ENCODE measurements at places on chromosomes 3 and 15.

DNA sequence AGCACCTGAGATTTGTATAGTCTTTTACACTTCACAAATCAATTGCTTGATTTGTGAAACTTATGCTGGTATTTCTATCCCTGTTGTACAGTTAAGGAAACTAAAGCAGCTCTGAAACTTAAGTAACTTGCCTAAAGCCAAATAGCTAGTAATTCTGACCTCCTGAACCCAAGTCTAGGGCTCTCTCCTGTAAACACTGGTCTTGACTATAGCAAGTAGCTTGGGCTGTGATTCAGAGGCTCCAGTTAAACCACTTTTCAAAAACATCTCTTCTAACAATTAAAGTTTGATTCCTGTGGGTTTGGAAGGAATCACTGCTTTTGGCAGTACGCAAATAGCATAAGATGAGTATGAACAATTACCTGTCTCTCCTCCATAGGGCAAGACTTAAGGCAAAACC lies 18.5 kb upstream of the CMTM8 start:
- no peak for DNase-seq

DNA sequence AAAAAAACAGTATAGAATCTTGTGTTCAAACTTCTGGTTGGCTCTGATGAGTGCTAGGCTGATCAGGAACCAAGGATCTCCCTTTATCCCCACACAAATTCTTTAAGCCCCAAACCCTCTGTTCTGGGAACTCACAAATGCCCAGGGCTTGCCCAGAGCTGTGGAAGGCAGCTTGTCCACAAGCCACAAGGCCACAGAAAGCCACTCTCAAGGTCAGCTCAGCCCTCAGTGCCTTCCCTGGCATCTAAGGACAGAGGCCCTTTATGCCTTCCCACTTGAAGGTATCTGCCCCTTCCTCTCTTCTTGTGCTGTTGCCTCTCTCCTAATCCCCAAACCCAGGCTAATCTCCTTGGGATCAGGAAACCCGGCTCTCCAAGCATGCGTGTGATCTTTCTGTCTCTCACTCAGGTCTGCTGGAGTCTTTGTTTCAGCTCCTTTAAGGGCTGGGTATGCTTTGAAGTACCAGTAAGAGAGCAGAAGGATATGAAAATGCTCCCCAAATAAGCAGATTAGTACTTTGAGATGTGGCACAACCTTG lies 145.0 kb upstream of the TRIM42 start:
- DNase-seq, result no peak

DNA sequence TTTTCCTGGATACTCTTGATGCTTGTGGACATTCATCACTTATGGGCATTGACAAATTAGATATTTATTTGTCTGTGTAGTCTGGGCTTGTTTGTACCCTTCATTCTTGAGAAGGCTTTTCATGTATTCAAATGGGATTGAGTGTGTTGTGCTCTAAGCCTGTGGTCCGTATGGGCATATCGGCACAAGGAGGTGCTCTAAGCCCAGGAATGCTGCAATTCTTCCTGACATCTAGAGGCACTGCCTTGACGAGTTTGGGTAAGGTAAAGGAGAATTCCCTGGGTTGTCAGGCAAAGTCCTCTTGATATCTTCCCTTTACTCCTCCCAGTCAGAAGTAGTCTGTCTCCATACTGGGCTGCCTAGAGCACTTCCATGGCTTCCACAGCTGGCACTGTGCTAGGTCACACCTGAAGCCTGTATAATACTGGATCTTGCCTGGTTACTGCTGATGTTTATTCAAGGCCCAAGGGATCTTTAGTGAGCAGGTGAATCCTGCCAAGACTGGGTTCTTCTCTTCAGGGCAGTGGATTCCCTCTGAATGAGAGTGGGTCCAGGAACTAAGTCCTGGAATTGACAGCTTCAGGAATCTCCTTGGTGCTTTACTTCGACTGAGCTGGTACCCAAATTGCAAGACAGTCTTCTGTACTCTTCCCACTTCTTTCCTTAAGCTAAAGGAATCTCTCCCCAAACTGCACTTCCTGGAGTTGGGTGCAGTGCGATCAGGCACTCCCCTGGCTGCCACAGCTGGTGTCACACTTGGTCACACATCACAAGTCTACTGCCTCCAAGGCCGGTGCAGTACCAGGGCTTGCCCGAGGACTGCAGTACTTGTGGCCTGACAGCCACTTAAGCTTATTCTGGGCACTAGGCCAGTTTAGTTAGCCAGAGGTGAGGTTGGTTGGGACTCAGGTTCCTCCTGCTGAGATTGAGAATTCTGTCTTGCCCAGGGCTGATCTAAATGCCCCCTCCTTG lies 46.0 kb downstream of the GALK2 start:
- no peak for DNase-seq

DNA sequence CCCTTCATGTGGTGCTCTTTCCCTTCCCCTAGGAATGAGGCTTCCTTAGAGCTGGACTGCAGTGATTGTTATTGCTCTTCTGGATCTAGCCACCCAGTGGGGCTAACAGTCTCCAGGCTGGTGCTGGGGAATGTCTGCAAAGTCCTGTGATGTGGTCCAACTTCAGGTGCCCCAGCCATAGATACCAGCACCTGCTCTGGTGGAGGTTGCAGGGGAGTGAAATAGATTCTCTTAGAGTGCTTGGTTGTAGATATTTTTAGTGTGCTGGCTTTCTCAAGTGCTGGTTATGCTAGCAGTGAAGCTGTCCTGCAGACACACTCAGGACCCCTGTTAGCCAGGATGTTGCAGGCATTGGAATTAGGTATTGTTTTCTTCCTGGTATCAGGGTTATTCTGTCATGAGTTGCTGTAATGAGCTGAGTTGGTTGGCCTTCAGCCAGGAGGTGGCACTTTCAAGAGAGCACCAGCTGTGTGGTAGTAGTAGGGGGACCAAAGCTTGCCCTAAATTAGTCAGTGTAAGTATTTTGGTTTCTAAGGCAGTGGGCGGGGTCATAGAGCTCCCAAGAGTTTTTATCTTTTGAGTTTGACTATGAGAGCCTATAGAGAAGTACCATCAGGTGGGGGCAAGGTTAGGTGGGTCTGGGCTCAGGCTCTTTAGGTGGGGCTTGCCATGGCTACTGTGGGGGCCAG lies 317.5 kb upstream of the SGO1 start:
- DNase-seq, result no peak

GRCh38 chr3:98966862-98967546 lies 65.5 kb upstream of the DCBLD2 start:
- DNase-seq, result no peak

DNA sequence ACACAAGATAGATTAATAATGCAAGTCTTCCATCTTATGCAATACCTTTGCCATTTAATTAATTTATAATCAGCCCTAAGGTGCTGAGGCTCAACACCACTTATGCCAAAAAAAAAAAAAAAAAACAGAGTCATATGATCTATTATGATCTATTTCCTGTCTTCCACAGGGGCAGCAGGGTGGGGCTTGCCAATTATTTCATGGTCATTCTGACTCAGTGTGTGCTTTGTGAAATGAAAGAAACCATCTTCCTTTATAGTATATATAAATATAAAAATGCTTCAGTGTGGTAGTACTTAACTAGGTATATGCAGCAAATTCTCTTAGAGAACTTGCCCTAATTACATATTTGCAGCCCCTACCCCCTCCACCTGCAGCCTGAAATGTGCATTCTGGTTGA lies 7.2 kb upstream of the RARB start:
- no peak for DNase-seq

Measured in brain pericyte (primary cell).